ENCODE measurements at places on chromosomes 2 and 18. TPM values are rescaled to one million over a fixed set of nuclear protein-coding genes. Genes with fewer than 3 reads are reported as not detected.

- no peak for DNase-seq
These were observed 199.1 kb downstream of the FBXO15 start for GRCh38 chr18:73948497-73948896.

DNA sequence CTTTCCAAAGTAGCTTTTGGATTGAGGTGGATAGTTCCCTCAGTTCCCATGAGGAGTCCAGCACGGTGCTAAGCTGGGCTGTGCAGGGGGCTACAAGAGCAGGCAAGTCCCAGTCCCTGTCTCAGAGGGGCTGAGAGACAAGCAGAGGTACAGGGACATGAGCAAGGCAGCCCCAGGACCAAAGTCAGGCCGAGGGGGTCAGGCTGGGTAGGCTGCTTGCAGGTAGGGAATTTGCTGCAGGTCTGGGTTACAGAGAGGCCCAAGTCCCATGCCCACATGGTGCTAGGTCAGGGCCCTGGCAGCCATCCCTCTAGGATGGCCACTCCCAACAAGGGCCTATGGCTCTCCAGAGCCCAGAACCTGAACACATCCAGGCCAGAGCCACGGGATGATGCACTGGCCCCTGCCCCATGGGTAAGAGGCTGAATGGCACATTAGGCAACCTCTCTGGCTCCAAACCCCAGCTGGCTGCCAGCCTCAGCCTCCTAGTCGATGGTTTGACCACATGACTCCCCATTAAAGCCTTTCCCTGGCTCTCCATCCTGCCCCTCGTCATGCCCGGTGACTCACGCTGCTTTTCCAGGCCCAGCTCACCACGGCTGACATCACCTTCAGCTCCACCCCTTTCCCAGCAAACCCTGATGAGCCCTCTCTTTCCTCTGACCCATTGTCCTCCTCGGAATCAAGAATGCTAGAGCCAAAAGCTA is 83.7 kb downstream of the SDC1 start:
- no peak for DNase-seq

DNA sequence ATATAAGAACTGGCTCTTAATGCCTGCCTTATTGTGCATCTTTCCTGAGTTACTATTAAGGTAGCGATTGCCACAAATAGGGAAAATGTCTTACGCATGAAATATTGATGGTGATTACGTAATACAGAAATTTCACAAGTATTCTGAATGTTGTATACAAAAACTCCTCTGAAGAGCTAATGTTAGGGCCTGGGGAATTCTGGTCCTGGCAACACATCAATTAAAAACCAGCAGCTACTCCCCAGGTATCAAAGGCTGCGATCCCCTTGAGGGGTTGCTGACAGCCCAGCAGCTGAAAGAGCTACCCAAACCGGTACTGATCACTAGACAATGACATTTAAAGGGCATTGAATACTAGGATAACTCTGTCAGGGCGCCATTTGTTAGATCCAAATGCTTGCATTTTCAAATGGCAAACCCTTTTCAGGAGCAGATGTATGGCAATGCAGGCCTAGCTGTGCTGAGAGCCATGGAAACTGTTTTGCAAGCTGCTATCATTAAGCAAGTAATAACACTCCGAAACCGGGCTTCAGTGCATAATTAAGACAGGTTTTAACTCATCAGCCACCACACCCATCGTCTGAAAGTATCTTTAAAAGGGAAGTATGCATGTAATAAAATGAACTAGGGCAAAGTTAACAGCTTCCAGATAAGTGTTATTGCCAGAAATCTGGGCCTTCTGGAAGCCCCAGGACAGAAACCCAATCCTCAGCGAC is 78.4 kb downstream of the CLHC1 start:
- no peak for DNase-seq

DNA sequence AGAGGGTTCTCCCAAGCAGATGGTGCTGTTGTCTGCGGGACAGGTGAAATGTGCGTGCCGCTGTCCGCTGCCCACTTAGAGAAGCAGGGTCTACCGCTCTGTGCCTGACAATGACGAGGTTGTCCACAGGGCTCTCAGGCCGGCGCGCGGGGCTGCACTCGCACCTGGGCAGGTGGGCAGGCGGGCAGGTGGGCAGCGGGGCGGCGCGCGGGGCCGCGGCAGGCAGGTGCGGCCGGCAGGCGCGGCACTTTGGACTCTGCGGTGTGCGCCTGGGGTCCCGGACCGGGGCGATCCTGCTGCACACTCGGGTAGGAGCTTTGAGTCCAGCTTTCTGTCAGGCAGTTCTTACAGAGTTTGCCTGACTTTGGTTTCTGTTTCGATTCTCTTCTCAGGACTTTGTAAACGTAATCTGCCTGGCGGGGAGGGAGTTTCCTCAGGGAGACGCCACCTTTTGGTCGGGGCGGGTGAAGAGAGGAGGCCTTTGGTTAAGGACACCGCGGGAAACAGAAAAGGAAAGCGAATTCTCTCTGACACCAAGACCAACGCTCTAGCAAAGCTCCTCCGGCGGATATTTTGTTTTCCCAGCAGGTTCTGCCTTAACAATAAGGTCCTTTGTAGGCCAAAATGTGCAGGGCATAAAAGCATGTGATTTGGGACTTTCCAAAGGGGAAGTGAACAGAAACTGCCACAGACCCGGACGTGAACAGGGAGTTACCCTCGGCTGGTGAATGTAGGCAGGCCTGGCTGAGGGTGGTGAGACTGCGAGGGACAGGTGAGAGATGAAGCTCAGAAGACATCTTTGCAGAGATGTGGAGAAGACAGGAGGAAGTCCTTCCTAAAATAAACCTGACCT is at the start of gene IFIH1:
Gene IFIH1 (minus strand): TSS at position 357 of the 853 bp plus-strand sequence. CDS start 377 bp downstream, outside the sequence.
- DNase-seq, result peak; percentile 47

DNA sequence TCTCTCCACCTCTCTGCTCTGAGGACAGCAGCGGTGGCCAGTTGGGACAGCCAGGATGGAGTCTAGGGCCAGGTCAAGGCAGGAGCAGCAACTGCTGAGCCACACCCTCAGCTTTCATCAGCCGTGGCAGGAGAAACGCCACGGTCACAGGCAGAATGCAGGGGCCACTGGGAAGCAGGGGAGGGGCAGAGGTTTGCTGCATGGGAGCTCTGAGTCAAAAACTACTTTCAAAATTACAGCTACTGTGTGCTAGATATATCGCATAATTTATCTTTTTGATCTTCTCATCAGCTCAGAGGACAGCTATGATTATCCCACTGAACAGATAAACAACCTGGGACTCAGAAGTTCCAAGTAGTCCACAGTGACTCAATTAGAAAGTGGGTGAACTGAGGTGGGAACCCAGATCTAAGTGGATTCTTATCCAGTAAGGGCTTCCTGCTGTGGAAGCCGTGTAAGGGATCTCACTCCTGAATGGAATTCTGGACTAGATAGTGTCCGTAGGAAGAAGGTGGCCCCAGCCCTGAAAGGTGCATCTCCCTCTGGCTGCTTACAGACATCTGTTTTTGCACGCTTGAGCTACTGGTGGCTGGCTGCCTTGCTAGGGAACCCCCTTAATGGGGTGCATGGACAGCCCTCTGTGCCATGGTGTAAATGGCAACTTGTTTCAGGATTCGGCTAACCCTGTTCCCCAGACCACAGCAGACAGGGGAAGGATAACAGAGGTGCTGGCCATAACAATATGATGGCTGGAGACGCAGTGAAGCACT is 194.6 kb upstream of the SMAD2 start:
- DNase-seq, result no peak

DNA sequence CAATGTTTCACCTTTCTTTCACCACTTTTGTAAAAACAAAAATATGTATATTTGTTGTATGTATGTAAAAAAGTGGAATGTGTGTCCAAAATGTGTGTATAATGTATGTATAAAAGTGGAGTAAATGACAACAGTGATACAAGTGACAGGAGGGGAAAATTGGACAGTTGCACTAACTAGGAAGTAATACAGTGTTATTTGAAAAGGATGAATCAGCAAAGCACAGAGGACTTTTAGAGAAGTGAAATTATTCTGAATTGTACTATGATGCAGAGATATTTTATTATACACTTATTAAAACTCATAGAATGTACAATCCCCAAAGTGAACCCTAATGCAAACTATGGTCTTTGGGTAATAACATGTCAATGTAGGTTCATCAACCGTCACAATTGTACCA is 331.3 kb upstream of the CNTNAP5 start:
- no peak for DNase-seq

- DNase-seq, result no peak
These were observed 187.8 kb upstream of the ERBB4 start for GRCh38 chr2:212726403-212726802.

DNA sequence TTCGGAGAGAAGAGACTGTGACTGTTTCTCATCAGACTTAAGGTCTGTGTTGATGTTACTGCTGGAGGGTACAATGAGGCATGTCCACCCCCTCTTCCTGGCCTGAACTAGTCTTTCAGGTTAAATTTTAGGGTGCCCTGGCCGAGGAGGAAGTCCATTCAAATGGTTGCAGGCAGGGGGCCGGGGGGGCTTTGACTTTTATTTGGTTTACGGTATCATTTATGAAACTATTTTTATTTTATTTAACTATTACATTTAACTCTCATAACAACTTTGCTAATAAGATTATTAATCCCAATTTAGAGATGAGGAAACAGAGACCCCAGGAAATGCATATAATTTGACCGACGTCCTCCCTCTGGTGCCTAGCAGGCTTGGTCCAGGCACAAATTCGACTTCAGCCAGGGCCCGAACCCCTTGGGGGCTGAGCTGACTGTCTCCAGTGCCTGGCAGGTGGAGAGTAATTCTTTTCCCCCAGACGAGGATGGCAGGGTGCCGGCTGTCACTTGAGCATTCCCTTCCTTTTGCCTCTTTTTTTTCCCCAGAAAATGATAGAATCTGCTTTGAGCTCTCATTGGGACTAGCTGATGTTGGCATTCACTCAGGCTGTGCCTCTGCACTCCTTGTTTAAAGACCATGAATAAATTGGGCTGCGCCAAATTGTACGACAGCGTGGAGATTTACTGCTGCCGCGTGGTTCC is 255.3 kb upstream of the SALL3 start:
- no peak for DNase-seq

DNA sequence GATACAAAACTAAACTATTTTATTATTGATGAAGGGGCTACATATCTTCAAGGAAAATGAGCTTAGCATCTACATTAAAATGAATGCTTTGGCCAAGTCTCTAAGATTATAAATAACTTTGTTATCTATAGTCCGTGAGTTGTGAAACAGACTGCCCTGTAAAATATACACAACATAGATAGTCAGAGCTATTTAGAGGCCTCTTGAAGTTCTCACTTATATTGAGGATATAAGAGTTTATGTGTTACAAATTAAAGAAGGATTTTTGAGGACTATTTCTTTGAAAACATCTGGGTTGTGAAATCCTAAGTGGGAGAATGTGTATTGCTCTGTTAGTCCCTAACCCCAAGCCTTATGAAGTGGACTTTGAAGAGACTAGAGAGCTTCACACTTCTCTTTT is 292.0 kb upstream of the CDH2 start:
- DNase-seq, result no peak

DNA sequence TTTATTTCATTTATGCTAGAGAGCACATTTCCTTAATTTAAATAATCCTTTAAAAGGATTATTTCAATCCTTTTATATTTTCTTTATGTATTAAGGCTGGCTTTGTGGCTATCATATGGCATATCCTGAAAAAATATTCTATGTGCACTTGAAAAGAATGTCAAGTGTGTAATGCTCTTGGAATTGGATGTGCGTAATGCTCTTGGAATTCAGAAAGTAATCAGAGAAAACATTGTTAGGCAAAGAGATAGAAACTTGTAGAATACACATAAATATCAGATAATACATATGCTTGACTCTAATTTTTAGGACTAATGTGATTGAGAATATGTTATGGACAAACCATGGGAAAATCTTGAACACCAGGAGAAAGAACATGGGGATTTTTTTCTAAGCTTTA is 197.5 kb upstream of the COL3A1 start:
- DNase-seq, result no peak

- no peak for DNase-seq
These were observed 210.3 kb upstream of the RBMS1 start for GRCh38 chr2:160703648-160704585.

DNA sequence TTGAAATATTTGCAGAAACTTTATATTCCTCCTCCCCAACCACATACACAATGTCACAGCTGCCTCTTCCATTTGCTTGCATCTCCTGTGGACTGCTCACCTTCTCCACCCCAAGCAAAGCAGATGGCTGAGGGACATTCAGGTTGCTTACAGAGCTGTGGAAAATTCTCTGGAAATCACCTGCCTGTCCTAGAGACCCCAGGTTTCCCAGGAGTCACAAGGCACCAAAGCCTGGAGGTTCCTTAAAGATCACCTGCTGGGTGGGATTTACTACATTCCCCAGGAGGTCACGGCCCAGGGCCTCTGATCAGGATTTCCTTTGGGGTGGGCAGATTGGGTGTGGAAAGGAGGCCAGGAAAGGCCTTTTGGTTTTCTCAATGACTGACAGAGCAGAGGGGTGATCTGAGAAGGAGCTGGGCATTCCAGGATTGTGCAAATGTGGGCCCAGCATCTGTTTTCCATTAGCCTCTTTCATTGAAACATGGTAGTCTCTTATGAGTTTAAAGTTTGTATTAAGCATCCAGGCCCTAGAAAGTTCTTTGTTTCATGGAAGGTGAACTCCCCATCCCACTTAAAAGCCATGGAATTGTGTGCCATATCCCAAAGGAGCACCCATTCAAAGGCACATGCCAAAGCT is 410.7 kb upstream of the TNP1 start:
- no peak for DNase-seq

GRCh38 chr18:31778391-31778950 is 17.8 kb upstream of the SLC25A52 start:
- DNase-seq, result no peak

DNA sequence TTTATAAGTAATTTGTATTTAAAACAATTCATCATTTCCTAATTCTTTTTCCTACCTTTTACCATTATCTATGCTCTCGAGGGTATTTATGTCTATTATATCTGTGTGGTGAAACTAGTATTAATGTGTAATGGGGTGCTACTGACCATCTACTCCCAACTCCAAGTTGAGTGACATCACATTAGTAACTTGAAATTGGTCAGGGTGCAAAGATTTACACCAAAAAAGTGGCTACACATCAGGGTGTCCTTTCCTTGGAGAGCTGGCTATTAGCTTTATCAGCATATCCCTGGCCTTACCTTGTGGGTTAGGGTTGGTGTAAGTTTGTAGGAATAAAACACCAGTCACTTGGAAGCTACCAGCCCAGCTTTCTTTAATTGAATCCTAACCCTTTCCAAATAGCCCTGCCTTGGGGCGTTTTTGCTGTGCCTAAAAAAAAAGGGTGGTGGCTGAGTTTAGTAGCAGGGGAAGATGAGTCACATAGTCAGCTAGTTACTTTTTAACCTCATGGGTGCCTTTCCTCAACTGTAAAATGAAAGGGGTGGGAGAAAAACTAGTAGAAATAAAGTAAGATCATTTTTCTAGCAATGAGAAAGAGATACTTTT is 14.0 kb downstream of the ANXA4 start:
- DNase-seq, result no peak

Gene FSHR
- 0.74 TPM for total RNA-seq

Gene NPPC
- total RNA-seq, result not detected

Gene THOC1
- 92.9 TPM for total RNA-seq

Gene RNF152
- total RNA-seq, result 32.0 TPM

Gene SLC39A10
- 181 TPM for total RNA-seq

Gene AQP12B
- total RNA-seq, result not detected

Gene PRKCE
- 3.9 TPM for total RNA-seq

Gene REG3G
- not detected for total RNA-seq

Gene FBXO11
- 102 TPM for total RNA-seq

Gene CYP27A1
- 16.4 TPM for total RNA-seq

All from progenitor cell of endocrine pancreas (in vitro differentiated cells).